ENCODE measurements at places on chromosomes 5 and 9.

DNA sequence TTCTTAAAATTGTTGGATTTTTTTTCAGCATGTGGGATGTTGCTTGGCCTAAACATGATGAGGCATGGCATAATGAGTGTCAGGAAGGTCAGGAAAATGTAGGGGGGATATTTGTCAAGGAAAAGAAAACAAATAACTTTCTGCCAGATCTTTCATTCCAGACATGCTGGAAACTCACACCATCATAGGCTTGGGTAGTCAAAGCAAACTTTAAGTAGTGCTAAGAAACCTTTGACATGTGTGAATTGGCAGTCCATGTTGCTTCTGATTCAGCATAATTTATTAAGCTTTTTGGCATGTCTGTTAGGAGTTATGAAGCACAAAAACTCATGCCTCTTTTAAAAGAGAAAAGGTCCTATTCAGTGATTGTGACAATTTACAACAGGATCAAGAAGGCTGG is 61.3 kb upstream of the MTAP start:
- peak; percentile 47 for DNase-seq

DNA sequence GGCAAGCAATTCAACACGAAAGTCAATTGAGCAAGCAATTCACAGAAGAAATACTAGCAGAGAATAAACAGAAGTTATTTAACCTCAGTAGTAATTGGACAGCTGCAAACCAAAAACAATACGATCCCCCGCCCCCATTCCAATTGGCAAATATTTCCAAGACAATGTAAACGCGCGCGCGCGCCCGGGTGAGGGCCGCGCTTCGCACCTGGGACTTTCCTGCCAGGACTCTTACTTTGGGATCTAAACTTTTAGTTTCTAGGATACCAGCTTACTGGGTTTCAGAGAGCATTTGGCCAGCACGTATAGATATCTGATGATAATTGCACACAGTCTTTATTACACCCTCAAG is 8.6 kb downstream of the RUFY1 start:
- DNase-seq: peak; percentile 31

DNA sequence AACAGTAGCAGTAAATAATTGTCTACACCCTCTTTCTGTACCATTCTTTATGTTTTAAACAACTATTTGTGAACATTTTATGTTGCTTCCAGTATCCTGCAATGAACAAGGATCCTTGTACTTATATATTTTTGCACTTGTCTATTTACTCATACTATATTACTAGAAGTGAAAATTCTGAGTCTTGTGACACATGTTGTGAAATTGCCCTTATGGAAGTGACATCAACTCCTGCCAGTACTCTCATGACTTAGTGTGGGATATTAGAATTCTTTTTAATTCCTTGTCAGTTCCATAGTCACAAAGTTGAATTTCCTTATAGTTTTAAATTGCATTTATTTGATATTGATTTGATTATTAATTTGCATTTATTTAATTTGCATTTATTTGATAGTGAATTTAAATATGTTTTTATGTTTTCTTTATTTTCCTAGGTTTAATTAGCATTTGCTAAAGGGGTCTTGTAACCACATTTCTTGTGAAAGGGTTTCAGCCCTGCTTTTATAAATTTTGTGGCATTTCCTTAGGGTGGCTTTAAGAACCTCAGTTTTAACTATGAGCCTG is 27.7 kb downstream of the PARP8 start:
- DNase-seq: no peak

DNA sequence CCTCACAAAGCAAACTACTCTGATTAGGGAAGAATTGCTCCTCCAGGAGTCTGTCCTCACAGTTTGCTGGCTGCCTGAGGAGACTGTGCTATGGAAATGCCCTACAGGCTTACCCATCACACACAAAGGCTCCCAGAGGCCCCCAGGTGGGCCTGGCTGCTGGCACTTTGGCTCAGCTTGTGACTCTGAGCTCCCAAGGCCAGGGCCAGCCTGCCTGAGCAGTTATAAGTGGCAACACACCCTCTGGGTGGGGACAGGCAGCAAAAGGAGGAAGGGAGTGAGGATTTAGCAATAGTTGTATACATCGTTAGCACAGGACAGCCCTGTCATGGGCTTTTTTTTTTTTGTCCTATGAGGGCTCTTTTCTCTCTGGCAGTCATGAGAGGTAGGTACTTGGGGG is 103.5 kb downstream of the DAPK1 start:
- no peak for DNase-seq

DNA sequence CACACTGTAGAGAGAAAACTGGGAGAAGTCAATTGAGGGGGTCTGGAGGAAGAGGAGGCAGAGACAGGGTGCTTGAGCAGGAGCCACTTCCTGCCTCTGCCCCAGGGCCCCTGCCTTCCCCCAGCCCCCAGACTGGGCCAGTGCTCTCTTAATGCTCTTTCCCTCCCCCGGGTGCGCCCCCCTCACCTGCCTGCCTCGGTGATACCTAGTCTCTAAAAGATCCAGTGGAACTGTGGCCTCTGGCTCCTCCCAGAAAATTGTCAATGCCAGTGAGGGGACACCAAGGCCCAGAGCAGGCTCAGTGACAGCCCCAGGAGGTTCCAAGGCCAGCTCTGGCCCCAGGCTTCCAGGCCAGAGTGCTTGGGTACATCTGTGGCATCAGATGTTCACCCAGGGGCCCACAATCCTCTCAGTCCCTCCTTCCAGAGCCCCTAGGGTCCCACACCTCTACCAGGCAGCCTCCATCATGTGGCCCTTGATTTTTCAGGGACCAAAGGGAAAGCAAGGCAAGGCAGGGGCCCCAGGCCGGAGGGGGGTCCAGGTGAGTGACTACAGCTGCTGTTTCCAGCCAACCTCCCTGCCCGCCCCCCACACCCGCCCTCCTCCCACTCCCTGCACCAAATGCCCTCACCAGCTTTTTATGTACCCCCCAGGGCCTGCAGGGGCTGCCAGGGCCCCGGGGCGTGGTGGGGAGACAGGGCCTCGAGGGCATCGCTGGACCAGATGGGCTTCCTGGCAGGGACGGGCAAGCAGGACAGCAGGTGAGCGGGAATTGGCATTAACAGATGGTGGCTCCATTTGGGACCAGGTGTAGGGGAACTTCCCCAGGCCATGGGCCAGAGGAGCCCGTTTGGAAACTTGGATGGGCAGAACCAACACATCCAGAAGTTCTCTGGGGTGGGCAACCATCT is 33.1 kb upstream of the ORM1 start:
- no peak for DNase-seq
